ENCODE measurements at places on chromosomes 3 and 15.

GRCh38 chr15:42104095-42104891, 9.9 kb upstream of the PLA2G4D start:
- no peak for DNase-seq

GRCh38 chr15:70339571-70340493, 242.1 kb upstream of the TLE3 start:
- DNase-seq, result no peak

DNA sequence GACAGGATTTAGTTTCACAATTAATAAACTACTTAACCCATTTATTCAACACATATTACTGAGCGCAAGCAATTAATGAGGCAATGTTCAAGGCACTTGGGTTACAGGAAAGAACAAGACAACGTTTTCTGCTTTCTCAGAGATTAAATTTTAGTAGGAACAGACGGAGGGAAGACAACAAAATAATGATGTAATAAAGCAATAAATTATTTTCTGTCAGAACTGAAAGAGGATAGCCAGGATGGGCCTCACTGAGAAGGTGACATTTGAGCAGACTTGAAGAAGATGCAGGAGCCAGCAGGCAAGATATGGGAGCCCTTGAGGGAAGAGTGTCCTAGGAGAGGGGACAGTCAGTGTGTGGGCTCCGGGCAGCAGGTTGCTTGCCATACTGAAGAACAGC, 11.3 kb upstream of the RPL14 start:
- DNase-seq, result no peak

- no peak for DNase-seq
These were observed 30.4 kb upstream of the THRB start for GRCh38 chr3:24525022-24525421.

- DNase-seq, result no peak
These were observed 7.5 kb upstream of the MEGF11 start for GRCh38 chr15:66261056-66261455.

GRCh38 chr15:34064438-34064837, 25.4 kb upstream of the AVEN start:
- DNase-seq, result no peak

DNA sequence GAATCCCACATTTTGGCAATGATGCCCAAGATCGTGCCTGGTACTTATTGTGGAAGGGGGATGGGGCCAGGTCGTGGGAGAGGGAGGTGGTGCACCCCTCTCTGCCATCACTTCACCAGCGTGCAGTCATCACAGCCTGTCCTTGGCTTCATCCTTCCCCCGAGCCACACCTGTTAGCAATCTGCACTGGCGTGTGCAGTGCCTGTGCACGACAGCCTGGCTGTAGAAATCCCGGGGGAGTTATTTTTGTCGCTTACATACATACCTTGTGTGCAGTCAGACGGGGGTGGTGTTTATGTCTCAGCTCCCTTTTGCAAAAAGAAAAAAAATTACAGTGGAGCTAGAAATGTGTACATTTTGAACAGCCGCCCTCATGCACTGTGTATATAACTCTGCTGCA, 216.0 kb downstream of the TLE3 start:
- no peak for DNase-seq

DNA sequence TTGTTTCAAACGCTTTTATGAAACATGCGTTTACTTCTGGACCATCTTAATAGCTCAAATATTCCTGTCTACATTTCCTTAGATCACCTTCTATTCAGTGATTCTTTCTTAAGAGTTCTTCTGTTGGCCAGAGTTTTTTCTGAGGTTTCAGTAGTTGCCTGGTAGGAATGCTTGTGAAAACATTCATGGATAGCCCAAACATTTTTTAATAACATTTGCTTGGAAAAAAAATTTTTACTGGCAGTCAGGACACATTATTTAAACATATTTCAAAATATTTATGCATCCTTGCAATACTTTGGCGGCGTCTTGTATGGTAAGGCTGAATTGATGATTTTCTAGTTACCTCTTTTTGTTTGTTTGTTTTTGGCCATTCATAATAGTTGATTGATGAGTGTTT, 47.4 kb upstream of the ZBTB20 start:
- no peak for DNase-seq

DNA sequence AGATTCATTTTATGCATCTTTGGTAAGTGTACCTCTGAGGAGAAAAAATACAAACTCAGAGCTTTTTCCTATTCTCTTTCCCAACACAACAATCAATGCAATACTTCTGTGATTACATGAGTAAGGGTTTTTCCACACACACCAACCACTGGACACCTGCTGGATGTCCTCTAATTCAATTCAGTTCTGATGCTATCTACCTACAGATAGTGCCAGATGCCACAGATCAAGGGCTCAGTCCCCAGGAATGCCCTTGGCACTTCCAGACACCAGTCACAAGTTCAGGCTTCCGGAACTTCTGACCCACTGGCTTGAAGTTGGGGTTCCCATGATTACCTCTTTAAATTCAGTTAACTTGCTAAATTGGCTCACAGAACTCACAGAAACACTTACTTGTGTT, 511.5 kb downstream of the AGBL1 start:
- DNase-seq, result no peak

Data from activated CD8-positive, alpha-beta memory T cell treated with anti-CD3 and anti-CD28 coated beads for 4 hours (primary cell).